DMS 273 treated with DMSO at 0.1 percent for 48 hours (cell line): ENCODE measurements at places on chromosomes 1 and 21.
A peak's percentile ranks its signal among the peaks of the same experiment; 100 is the strongest.

DNA sequence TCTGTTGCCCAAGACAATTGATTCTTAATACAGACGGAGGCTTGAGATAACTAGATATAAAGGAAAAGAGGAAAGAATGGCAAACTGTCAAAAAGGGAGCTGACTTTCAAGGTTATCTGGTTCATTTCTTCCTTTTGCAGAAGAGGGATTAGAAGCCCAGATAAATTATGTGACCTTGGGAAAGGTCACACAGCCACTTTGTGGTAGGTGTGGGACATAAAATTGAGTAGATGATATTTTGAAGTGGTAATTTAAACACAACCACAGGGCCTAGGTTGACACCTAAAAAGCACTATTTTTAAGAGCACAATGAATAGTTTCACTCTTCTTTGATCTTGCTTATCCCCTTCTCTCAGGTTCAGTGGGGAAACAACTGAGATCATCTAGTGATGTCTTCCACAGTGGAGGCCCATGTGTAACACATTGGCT lies 16.9 kb upstream of the KIAA0040 start:
- no peak for DNase-seq

- no peak for DNase-seq
Observed at GRCh38 chr1:15425958-15426357, 12.3 kb upstream of the CTRC start.

GRCh38 chr21:29749223-29749622 lies 190.6 kb downstream of the GRIK1 start:
- no peak for DNase-seq

- DNase-seq, result peak; percentile 77
Observed at GRCh38 chr1:8822373-8823294, 5.2 kb upstream of the RERE start.

- no peak for DNase-seq
Observed at GRCh38 chr1:84830136-84830535, 62.9 kb downstream of the LPAR3 start.

DNA sequence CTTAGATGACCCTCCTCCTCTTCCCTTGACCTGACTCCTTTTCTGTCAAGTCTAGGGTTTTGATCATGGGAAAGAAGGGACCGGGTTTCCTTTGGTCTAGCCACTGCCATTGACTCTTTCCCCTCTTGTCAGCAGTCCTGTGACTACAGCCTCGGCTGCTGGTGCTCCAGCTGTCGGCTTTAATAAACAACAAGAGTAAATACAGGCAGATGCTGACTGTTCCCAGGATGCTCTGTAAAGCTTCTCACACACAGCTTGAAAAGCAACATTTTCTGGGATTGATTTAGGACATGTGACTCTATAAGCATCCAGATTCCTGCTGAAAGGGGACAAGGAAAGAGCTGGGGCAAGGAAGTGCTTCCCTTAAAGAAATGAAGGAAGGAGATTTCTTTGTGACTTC lies 53.5 kb upstream of the CTTNBP2NL start:
- no peak for DNase-seq

GRCh38 chr1:20321573-20321972 lies 30.9 kb downstream of the VWA5B1 start:
- DNase-seq, result no peak

DNA sequence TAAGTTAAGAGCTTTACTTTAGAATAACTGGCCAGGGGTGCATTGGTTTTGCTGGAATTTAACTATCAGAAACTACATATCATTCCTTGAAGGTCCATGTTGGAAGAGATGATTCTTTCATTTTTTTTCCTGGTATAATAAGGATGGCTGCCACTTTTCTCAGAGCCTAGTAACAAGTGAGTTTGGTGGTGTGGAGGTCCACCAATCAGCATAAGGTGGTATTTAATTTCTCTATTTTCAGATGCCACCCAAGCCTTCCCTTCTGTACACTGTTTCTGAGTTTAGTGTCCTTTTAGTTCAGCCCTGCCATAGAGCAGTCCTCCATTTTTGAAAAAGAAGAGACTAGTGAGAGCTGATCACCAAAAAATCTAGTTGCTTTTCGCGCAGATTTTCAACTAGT lies 386.3 kb downstream of the USP25 start:
- no peak for DNase-seq
